ENCODE measurements at places on chromosomes 12 and 14. TPM values are rescaled to one million over a fixed set of nuclear protein-coding genes. Genes with fewer than 3 reads are reported as not detected.

- no peak for DNase-seq
These were observed 38.0 kb upstream of the WSCD2 start for GRCh38 chr12:108090932-108091678.

DNA sequence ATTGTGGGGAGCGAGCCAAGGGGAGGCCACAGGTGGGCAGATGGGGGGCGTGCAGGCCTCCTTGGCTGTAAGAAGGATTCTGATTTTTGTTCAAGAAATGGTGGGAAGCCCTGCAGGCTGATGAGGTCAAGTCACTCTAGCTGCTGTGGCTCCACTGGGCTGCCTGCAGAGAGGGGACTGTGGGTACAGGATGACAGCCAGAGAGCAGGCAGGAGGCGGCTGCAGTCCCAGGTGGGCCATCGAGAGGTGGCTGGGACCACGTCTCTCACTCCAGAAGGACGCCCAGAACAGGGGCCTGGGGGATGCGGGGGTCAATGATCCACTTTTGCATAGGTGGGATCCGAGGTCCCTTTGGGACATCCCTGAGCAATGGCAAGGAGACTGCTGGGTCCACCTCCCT is 9.1 kb downstream of the NCOR2 start:
- DNase-seq, result no peak

- DNase-seq, result peak; percentile 100
These were observed 258.6 kb downstream of the MSRB3 start for GRCh38 chr12:65536876-65537681.

- no peak for DNase-seq
These were observed 77.2 kb downstream of the PPP1R12A start for GRCh38 chr12:79857675-79858074.

DNA sequence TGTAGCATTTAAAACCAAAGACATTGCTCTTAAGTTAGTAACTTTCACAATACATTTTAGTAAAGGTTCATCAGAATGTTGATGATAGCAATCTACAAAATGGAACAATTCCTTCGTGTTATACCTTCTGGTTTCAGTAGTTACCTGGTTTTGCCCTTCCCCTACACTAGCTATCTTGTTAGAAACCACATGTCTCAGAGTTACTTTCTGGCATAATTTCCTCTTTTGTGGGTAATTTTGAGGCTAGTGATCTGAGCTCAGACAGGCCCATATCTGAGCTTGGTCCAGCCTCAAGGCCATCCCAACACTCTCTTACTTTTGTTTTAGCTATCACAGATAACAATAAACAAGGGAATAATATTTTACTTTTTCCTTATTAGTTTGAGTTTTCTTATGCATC is 196.9 kb downstream of the KITLG start:
- DNase-seq, result no peak

- no peak for DNase-seq
These were observed 1226.0 kb upstream of the SEL1L start for GRCh38 chr14:82759656-82760055.

DNA sequence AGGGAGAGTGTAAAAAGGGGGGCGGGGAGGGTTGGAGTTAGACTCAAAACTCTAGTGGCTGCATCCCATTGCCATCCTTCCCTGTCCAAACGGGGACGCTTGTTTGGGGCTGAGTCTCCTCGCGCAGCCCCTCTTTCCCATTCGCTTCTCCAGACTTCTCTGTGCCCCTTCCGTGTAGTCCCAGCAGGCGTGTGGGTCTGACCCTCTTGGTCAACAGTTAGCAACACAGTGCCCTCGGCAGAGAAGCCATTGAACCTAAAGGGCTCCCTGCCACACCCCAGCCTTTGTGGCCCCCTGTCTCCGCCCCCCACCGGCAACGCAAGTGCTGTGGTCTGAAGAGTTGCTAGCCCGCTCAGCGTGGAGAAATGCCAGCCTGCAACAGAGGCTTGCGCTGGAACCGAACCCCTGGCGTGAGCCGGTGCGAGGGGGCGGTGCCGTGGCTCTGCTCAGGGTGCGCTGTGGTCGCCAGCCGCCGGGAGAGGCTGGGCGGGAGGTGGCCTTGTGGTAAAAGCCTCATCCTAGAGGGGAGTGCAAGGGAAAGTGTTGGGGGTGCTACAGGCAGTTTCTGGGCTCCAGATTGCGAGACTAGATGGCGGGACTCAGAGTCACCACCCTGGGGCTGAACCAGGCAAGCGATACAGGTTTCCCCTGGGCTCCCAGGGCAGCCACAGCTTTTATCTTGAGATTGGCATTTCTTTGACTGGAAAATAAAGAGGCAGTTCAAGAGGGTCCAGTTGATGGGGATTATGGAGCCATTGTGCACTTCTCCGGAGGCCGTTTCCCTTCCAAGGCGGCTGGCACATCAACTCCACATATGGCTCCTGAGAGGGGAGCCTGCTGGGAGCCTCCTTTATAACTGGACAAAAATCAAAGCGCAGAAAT is 2.1 kb downstream of the PLXNC1 start:
- no peak for DNase-seq

DNA sequence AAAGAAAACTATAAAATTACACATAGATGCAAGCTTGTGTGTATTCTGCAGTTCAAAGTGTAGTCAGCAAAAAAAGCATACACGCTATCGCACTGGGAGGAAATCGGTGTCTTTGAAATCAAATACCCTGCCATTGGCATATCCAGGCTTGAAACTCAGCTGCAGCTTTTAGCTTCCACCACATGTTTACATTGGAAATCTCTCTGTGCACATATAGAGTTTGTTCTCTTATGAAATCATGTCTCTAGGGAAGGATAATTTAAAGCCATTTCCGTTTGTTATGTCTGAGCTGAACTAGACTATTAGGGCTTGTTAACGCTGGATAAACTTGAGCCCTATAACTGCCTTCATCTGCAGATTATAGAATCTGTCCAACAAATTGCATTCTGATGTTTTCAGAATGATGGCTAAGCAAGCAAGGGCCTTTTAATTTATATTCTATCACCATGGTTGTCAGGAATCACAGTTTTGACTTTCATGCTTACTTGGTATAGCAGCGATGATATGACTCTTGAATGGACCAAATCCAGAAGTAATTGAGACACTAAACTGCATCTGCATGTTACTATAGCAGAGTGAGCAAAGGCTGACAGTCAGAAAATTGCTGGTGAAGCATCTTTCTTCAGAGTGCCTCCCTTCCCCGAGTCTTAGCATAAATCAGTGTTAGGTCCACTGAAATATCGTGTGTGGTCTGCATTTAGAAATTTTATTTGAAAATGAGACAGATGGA is 442.8 kb downstream of the ZFP36L1 start:
- peak; percentile 20 for DNase-seq

C14orf132 gene
- total RNA-seq, result 25.5 TPM

FGF6 gene
- not detected for total RNA-seq
